ENCODE measurements at places on chromosomes 2 and 18.

- DNase-seq: peak; percentile 52
Observed at GRCh38 chr2:130342020-130342532, 621 bp upstream of the IMP4 start.

- DNase-seq: no peak
Observed at GRCh38 chr18:76889091-76889699, 66.8 kb downstream of the ZNF236 start.

GRCh38 chr18:80046011-80046410 is 11.8 kb downstream of the RBFA start:
- no peak for DNase-seq

- no peak for DNase-seq
Observed at GRCh38 chr18:67402543-67402942, 114.0 kb downstream of the DSEL start.

GRCh38 chr2:108978709-108979111 is 10.3 kb downstream of the EDAR start:
- no peak for DNase-seq

GRCh38 chr2:25788457-25788856 is 89.8 kb downstream of the ASXL2 start:
- no peak for DNase-seq

DNA sequence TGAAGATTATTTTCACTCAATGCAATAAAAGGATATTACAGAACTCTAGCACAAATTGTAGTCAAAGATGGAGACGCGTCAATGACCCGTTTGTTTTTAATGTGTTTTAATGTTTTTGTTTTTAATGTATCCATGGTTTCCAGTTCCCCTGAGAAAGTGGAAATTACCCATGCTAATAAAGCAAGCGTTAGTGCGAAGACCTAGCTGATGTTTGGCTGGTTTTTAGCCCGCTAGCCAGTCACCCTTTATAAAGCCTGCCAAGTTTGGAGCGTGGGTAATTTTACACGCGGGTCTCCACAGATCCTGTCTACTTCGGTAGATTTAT is 430 bp upstream of the CHMP1B start:
- DNase-seq: no peak

GRCh38 chr2:31270131-31270530 is 36.2 kb downstream of the EHD3 start:
- DNase-seq: no peak

DNA sequence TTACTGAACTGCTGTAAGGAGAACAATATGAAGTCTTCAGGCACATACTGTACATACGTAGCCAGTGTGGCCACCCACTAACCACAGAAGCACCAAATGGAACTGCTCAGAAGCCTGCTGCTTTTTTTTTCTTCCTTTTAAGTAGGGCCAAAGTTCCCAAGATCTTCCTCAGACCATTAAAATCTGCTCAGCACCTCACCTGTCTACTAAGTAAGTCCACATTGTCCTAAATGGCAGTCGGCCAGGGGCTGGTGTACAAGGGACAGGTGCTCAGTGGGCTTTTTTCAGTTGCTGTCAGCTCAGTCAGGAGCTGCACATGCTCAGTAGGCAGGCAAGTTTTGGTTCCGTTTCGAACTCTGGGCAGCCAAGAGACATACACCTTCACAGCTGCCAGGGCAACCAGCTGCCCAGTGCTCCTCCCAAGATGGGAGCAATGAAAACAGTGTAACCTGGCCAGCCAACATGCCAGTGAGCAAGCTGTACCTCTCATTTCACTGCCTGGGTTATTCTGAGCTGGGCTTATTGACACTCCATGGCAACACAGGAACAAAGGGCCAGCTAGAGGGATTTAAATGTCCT is 86.1 kb downstream of the ACVR1 start:
- no peak for DNase-seq

GRCh38 chr2:8729939-8730338 is 48.1 kb downstream of the ID2 start:
- DNase-seq: no peak

GRCh38 chr2:232260075-232260474 is 118.5 kb upstream of the ALPP start:
- no peak for DNase-seq

DNA sequence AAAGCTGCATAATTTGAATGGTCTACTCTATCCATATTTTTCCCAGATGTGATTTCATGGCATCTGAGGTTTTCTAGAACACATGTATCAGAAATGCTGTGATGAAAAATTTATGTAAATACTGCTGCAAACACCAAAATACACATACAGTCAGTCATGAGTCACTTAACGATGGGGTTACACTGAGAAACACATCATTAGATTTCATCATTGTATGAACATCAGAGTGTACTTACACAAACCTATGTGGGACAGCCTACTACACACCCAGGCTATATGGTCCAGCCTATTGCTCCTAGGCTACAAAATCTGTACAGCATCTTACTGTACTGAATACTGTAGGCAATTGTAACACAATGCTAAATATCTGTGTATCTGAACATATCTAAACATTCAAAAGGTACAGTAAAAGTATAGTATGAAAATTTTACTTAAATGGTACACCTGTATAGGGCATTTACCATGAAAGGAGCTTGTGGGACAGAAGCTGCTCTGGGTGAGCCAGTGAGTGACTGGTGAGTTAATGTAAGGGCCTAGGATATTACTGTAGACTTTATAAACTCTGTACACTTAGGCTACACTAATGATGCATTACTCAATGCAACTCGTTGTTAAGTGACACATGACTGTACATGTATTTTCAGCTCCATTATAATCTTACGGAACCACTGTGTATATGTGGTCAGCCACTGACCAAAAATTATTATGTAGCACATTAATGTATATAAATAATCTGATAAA is 33.5 kb downstream of the PNO1 start:
- DNase-seq: no peak

- no peak for DNase-seq
Observed at GRCh38 chr18:49073437-49073836, 122.7 kb upstream of the SMAD7 start.

GRCh38 chr18:53747210-53747609 is 477.3 kb downstream of the MBD2 start:
- DNase-seq: no peak

- DNase-seq: peak; percentile 22
Observed at GRCh38 chr2:181891966-181892798, 652 bp downstream of the ITPRID2 start.

DNA sequence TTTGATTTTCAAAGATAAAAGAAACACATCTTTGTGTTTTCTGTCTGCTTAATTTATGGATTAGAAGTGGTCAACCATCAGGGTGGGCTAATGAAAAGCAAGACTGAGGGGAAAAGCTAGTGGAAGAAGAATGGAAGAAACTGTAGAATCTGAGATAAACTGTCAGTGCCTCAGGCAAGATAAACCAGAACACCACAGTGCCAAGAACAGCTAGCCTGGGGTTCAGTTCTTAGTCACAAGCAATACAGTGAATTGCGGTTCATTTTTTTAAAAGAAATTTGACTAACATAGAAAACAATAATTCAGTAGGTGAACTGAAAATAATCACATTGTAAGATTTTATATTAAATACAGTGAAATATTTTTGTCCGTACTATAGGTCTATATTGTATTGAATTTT is 22.0 kb upstream of the LNPK start:
- no peak for DNase-seq

DNA sequence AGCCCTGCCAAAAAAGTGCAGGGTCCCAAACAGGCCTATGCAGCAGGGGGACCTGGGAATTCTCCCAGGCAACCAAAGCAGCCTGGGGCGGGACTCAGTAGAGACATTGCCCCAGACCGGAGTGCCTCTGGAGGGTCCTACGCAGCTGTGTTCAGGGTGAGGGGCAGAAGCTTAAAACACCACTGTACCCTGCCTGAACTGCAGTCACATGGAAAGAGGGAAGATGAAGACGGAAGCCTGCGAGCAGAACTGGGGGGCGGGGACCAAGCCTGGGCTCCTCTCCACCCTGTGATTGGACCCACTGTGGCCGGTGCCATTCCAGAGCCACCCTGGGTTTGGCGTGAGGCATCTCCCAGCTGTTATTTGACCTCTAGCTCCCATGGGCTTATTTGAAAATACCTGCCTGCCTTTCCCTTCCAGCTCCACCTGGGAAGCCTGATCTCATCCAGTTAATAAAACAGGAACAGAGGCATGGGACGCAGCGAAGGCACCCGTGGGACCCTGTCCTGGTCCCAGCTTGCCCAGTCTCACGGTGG is 183.1 kb downstream of the SMAD2 start:
- DNase-seq: no peak

- no peak for DNase-seq
Observed at GRCh38 chr2:193475038-193475437, 1280.3 kb upstream of the TMEFF2 start.

DNA sequence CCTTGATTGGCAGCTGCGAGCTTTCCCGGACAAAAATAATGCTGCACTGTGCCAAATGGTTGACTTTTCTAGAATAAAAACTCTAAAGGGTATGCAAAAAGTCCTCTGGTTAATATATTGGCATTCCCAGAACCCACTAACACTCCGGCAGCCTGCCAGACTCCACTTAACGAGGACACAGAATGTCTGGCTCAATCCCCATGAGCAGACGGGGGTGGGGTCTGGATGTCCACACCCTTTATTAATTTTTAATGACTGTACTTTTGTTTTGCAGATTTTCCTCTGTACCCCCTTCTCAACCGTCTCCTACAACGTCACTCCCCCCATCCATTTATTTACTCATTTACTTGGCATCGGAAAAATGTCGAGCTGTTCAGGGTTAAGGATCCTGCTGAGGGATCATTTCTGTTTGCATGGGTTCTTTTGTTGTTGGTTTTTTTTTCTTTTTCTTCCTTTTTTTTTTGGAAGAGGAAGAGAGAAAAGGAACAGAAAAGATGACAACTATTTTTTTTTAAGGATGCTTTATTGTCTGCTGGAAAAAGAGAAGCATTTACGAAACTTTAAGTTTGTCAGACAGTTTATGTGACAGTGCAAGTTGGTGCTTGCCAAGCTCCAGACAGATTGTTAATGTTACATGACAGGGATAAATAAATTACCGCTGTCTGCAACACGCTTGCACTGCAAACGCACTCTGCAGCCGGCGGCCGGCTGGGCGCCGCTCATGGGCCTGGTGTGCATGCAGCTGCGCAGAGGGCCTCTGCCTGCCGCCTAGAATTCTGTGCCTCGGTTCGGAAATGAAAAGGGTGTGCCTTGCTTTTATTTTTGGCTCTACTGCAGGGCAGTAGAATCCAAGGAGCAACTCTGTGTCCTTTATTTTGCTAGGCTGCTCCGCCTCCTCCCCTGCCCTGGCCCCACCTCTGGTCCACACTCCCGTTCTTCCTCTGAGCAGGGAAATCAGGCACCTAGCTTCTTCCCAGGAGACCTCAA is 3.6 kb downstream of the LDLRAD4 start:
- no peak for DNase-seq

- DNase-seq: no peak
Observed at GRCh38 chr18:76491776-76492668, 3.0 kb downstream of the ZNF516 start.

GRCh38 chr18:23398401-23398800 is 54.7 kb upstream of the RIOK3 start:
- DNase-seq: no peak

DNA sequence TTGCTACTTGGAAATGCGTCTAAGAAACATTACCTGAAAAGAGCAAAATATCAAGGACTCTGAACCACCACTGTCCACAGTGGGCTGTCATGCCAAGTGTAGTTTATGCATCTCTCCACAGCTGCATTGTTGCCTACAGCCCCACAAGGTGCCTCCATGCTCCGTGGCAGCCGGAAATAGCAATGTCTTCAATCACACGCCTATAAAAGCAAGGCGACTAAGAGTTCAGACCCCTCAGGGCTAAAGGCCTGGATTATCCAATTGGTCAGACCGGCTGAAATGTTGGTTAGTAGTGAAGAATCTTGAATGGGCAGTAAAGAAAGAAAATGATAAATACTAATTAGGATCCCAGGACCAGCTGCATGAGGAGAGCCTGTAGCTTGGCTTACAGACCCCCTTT is 114.0 kb upstream of the SLC35G4 start:
- no peak for DNase-seq

DNA sequence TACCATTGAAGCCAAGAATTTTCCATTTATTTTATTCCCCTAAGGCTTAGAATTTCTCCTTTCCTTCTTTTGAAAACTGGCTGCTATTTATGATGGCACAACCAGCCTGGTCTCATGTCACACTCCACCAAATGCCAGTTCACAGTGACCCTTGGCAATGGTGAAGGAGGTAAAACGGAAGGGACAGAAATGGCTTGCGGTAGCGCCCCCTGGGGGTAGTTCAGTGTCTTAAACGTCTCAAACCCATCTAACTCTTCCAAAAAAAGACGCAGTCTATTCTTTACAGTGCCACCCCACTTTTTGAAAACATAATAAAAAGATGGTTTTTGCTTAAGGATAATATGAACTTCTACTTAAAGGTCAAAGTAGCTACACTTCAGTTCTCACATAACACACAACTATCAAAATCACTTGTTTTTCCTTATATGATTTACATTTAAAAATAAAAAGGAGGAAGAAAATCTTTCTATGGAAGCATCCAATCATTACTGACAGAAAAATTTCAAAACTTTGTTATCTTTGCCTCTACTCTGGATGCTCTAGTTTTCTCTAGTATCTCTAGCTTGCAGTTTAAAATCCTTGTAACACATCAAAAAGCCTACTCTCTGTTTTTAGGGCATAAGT is 28.0 kb downstream of the PNO1 start:
- DNase-seq: peak; percentile 35

DNA sequence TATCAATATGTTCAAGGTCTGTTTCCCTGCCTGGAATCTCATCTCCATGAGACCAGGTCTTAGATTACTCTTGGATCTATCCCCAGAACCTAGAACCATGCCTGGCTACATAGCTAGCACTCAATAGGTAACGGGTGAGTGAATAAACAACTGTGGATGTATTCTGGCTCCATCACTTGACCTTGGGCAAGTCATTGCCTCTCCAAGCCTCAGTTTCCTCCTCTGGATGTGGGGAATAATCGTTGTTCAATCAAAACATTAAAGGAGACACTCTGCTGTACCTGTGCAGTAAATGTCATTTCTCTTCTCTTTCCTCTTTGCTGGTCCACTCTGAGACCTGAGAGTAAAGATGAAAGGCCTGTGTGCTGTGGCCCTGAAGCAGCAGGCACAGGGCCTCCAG is 121.5 kb upstream of the MYCN start:
- no peak for DNase-seq

GRCh38 chr18:49553003-49553402 is 8.9 kb upstream of the LIPG start:
- no peak for DNase-seq

DNA sequence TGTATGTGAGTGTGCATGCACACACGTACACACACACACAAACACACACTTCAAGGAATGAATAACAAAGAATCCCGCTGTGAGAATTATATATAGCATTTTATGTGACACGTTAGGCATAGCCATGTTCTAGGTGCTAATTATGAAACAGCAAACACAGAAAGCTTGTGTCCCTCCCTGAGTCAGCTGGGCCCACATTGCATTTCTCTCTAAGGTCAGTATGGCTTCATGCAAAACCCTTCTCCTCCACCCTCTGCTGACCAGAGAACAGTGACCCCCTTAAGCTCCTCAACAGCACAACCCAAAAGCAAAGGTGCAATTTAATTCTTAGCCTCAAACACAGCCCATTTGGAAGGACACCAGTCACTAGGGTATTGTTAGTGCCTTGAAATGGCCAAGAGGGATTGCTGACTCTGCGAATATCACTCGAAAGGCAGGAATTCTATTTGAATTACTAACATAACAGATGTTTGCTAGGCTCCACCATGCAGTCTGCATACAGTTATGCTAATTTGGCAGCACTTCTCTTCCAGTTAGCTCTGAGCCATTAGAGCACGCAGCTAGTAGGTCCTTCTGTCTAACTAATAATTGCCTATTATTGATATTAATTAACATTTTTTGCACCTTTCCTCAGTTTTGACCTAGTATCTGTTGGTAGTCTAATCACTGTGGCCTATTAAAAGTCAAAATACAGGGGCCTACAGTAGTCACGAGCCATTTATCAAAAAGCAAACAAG is 149.0 kb downstream of the LNPK start:
- no peak for DNase-seq

All from stimulated activated CD8-positive, alpha-beta memory T cell treated with anti-CD3 and anti-CD28 coated beads, Interleukin-15, amount 100 ng/mL, for 24 hours (primary cell).